M059J (cell line): ENCODE measurements at places on chromosomes 16 and 17.

DNA sequence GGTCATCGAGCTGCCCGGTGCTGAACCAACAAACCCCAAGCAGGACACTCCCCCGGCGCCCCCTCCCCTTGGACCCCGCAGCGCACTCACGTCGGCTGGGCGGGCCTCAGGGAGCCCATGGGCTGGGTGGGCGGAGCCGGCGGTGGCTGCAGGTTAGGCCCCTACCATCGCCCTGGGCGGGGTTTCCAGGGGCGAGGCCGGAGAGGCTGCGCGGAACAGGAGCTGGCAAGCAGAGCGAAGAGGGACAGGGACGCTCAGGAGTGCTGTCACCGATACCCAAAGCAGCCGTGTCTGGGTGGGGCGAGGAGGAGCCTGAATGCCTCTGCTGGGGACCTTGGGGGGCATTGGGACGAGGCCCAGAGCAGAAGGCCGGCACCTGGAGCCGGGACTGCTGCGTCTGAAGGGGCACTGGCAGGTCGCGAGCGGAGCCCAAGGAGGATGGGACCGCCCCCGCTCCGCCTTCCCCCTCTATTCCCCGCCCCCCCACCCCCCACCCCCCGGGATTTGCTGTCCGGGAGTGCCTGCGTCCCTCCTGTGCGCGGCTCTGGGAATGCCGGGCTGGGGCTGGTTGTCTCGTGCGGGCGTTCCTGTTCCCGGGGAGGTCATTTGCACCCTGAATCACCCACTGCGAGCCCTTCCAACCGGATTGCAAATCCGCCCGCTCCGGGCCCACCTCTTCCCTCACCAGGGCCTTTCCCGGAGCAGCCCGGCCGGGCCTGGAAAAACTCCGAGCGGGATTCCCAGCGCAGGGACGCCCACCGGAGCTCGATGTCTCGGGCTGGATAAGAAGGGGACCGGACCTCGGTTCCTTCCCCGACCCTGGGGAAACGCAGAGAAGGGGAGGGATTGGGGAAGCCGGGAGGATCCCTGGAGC, 902 bp downstream of the ARHGAP27 start:
- peak; percentile 68 for DNase-seq

- DNase-seq = peak; percentile 86
Observed at GRCh38 chr17:49508061-49508865, 13.2 kb downstream of the NGFR start.

GRCh38 chr17:80790021-80790765, 201.4 kb upstream of the CHMP6 start:
- DNase-seq = peak; percentile 26

GRCh38 chr17:18896146-18896545, 38.2 kb downstream of the PRPSAP2 start:
- no peak for DNase-seq

DNA sequence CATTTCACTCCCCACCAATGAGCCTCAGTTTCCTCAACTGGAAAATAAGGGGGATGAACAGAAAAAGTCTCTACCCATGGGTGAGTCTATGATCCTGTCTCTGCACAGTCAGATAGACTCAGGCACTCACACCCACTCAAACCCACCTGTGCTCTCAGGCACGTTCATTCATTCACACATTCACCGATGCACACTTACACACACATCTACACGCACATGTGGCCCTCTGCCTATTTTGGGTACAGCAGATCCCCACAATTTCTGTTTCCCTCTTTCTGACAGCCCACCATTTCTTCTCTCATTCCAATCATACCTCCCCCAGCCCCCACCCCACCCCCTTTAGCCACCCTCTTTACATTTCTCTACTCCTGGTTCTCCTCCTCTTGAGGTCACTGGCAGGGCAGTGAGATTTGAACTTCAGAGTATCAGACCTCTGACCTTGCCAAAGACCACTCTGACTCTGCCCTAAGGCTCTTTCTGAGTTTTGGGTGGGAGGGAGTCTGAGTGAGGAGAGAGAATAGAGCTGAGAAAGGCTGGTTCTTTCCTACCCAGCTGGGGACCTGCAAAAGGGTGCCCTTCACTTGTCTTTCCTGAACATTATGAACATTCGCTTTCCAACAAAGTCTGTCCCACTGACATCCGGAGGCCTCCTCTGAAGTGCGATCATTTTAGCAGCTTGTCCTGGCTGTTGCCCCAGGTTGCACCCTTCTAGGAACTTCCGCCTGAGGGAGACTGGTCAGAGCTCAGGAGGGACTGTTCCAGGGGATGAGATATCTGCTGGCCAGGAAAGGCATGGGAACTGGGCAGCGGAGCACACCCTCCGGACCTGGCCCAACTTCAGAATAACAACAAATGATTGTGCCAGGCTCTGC, 10.1 kb upstream of the COL1A1 start:
- DNase-seq = peak; percentile 70

- DNase-seq = no peak
Observed at GRCh38 chr16:49833796-49834530, 21.9 kb downstream of the ZNF423 start.

- peak; percentile 62 for DNase-seq
Observed at GRCh38 chr16:80620736-80621605, 80.2 kb downstream of the DYNLRB2 start.

GRCh38 chr16:77822661-77823060, 34.3 kb downstream of the VAT1L start:
- no peak for DNase-seq

GRCh38 chr17:40582328-40582901, 17.1 kb upstream of the CCR7 start:
- DNase-seq = no peak

- DNase-seq = peak; percentile 70
Observed at GRCh38 chr17:29590411-29591145, 1.1 kb upstream of the GIT1 start.

DNA sequence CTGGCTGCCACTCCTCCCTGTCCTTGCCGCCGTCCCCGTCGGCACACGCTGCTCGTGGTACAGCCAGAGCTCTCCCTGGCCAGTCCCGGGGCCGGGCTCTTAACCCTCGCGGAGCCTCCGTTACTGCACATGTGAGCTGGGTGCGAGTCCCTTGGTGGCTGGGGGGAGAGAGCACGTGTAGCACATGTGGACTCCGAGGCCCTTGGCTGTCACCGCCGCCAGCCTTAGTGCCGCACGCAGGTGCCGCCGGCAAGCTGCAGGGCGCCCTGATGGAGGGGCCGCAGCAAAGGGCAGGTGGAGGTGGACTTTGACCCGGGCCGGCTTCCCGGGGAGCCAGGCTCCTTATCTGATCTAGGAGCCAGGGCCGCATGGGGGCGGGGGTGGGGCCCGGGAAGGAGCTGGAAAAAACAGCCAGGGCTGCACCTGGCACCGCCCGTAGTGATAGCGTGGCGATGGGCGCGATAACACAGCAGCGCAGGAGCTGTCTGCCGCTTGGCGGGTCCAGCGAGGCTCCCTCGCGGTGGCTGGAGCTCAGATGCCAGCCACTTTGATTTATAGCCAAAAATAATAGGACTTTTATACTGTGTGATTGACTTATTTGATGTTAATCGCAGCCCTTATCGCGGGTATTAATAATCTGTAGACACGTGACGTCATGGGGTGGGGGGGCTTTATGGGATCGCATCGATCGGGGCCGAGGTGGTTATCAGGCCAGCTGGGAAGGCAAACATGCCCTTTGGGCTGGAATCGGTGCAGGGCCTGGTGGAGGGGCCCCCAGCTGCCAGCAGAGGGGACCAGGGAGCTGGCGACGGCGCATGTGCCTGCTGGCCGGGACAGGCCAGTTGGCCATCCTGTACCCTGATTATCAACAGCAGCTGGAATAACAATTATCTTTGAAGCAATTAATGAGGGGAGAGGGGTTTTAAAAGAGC, 35.1 kb downstream of the ZFPM1 start:
- no peak for DNase-seq

GRCh38 chr17:3828151-3828851, 17.7 kb downstream of the NCBP3 start:
- peak; percentile 26 for DNase-seq

GRCh38 chr17:44736551-44737240, 22.1 kb upstream of the ADAM11 start:
- DNase-seq = no peak

DNA sequence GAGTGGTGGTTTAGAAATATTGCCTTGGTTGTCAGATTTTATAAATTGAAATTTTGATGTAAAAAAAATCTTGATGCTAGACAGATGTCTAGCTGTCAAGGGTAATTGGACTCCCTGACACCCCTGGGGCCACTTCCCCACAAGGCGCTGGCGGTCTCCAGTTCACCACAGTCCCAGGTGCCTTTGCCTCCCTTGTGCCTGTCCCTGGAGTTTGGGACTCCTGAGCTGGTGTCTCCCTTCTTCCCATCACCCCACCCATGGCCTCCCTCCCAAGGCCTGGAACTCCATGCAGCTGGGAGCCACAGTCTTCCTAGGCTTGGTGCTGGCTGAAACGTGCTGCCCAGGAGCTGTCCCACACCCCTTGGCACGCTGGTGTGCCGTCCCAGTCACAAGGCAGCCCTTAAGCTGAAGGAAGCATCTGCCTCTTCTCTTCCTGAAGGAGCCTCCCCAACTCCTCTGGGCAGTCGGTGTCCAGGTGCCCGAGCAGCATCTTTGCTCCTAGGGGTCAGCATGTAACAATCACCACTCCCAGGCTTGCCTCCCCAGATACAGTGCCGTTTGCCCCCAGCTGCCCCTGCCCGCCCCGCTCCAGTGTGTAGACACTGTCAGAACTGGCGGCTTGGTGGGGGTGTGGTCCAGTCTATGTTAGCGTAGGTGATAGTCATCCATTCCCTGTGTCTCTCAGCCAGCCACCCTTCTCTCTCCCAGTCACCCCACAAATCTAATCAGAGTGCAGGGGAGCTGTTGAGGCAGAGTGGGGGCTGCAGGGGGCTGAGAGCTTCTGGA, 26.2 kb downstream of the POLR3E start:
- DNase-seq = no peak

GRCh38 chr17:58679263-58680037, 12.4 kb downstream of the TEX14 start:
- peak; percentile 56 for DNase-seq

DNA sequence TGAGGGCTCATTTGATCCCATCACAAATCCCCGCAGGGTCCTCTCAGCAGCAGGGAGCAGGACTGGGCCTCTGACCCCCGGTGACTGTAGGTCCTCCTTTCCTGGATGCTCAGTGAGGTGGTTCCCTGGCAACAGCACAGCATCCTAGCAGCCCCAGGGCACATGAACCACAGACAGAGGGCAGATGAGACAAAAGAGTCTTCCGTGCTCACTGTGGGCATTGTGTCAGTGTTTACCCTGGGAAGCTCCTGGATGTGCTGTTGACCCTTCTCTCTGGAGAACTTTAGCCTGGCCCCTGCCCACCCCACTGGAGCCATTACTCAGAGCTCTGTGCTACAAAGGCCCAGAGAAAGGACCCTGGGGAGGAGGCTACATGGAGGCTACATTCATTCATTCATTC, 21.7 kb upstream of the TMEM220 start:
- no peak for DNase-seq

DNA sequence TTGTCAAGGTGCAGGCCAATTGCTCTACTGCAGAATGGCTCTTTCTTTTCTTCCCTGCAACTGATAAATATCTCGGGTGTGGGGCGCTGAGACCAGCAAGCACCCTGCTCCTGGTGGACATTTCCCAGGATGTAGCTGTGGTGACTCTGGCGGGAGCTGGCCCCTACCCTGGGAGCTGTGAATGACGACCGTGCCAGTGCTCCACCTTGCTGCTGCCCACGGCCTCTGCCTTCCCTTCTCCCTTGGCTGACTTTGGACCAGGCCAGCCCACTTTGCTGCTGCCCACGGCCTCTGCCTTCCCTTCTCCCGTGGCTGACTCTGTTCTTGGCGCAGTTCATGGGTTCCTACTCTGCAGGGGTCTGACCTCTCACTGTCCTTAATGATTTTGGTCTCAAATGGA, 16.1 kb downstream of the CARD14 start:
- DNase-seq = no peak

GRCh38 chr17:70013911-70014310, 61.1 kb upstream of the KCNJ16 start:
- no peak for DNase-seq
